Stimulated activated naive CD4-positive, alpha-beta T cell (primary cell): ENCODE measurements at places on chromosomes 4 and X.
A peak's percentile ranks its signal among the peaks of the same experiment; 100 is the strongest.

DNA sequence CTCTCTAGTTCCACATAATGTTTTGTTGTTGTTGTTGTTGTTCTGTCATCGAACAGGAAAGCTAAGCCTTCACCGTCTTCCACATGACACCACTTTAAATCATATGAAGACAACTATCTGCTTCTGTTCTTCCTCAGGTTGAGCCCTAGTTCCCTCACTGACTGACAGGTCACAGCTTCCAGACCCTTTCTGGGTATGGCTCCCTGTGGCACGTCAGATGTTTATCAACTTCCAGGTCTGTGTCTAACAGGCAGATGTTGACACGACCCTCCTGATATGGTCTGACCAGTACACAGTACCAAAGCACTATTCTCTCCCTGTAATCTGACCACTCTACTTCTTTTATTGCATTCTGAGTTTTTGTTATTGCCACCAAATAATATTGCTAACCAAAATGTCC, 51.4 kb downstream of the PRDM5 start:
- DNase-seq = no peak

GRCh38 chr4:73608689-73609594, 11.3 kb downstream of the RASSF6 start:
- no peak for DNase-seq

DNA sequence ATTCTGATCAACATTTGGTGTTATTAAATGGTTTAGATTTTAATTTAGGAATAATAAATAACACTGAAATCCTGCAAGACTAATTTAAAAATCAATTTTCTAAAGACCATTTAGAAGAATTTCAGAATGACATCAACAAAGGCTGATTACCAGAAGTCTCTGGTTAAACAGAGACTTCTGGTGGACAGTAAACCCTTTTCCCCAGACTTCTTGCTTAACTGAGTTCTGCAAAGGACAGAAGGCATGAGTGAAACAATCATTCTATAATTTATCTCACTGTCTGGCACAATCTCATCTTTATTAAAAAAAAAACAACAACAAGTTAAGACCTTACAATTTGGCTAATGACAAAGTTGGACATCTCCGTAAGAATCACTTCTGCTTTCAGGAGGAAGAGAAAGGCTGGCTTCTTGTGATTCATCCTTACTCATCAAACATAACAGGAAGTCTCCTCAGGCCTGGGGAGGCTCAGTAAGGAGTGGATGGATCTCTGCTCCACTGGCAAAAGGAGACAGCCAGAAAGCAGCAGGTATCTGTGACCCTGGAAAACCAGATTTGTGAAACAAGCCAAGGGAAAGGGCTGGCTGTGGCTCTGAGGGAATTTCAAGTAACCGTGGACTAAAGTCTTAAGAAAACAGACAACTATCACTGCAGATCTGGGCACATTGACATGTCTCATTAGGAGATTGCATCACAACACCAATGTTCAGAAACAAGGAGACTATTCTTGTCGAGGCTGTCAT, 908 bp upstream of the TLR6 start:
- DNase-seq = no peak

- no peak for DNase-seq
Observed at GRCh38 chr4:32191961-32192360, 1471.8 kb downstream of the PCDH7 start.

- peak; percentile 10 for DNase-seq
Observed at GRCh38 chrX:148310426-148311165, 189.8 kb upstream of the AFF2 start.

DNA sequence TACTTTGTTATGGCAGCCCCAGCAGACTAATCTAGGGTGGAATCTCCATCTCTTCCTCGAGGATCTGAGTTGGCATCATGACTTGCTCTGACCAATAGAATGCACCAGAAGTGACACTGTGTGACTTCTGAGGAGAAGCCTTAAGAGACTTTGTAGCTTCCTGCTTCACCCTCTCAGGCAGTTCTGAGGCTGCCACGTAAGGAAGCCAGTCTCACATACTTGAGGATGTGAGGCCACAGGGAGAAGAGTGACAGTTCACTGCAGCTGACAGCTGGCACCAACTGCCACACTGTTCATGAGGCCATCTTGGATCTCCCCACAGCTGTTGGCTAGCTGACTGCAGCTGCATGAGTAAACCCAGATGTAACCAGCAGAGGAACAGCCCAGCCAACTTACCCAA, 29.3 kb upstream of the BCOR start:
- no peak for DNase-seq

DNA sequence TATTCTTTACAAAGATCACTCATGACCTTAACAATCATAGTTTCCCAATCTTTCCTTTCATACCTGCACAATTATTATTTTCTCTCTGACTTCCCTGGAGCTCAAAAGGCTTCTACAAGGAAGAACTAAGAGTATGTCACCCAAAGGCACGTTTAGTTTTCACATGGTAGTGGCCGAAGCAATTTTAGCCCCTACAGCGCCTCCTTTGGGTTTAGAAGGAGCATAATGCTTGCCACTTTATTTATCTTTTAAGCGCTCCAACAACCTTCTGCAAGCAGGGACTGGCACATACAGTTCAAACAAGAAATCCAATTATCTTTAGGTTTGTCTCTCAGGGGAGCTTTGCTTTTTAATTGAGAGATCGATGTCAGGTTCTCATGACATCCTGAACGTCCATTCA, 42.0 kb upstream of the IGSF1 start:
- no peak for DNase-seq

DNA sequence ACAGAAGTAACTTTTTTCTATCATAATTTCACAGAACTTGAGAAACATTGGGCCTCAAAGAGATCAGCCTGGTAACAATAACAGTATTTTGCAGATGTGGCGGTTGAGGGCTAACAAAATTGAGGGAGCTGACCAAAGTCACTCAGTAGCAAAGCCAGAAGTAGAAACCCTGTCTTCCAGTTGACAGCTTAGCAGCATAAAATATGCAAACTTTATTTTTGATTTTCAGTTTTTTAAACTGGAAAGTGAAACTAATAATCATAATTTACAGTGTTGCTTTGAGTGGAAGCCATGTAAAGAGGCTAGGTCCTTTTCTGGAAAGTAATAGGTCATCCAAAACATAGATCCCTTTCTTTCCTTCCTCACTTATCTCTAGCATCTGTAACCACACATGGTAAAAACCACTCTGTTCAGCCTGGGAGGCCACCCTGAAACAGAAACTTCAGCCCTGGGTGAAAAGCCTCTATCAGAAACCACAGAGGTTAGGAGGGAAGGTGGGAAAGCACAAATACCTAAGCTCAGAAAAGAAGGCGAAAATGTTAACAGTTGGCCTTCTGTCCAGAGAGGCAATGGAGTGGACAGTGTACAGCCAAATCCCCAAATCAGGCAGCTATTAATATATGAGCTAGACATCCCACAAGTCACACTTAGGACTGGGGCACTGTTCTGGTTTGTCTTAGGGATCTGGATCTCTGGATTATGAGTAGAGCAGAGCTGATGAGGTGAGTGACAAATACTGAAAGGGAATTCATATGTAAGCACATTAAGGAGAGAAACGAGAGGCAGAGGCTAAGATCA, 61.1 kb upstream of the ARSJ start:
- no peak for DNase-seq

GRCh38 chr4:172683021-172683420, 485.6 kb upstream of the GALNT7 start:
- no peak for DNase-seq

GRCh38 chr4:54626113-54626512, 31.6 kb upstream of the KIT start:
- no peak for DNase-seq

- DNase-seq = no peak
Observed at GRCh38 chr4:83626245-83626836, 90.4 kb downstream of the GPAT3 start.

GRCh38 chr4:83388313-83388676, 53.6 kb upstream of the HPSE start:
- no peak for DNase-seq

DNA sequence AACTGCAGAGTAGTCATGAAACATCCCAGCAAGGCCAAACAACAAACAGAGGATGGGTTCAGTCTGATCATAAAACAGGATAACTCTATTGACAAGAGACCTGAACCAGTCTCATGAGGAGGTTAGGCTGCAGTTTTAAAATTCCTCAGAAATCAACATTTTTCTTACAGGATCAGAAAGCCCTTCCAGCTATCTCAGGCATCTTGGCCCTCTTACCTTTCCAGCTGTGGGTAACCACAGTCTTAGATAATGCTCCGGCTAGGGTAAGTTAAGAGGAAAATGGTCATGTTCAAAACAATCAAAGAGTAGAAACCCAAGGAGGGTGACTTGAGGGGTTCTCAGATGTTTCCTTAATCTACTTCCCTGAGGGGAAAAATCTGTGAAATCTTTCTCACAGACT, 5.1 kb downstream of the CTSO start:
- no peak for DNase-seq

DNA sequence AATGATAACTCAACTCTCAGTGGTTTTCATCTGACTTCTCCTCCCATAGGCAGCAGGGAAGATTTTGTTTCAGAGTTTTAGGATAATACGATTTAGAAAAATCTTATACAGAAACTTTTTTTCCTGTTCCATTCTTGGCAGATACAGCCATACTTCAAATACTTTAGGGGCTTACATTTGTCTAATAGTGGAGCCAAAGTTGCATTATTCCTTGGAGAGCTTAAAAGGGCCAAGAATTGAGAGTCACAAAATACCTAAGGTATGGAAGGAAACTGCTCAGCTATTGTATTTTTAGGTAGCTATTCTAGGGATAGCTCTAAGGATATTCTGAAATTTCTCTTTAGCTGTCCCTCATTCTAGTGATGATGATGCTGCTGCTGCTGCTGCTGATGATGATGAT, 132.9 kb upstream of the PTCHD1 start:
- DNase-seq = no peak

DNA sequence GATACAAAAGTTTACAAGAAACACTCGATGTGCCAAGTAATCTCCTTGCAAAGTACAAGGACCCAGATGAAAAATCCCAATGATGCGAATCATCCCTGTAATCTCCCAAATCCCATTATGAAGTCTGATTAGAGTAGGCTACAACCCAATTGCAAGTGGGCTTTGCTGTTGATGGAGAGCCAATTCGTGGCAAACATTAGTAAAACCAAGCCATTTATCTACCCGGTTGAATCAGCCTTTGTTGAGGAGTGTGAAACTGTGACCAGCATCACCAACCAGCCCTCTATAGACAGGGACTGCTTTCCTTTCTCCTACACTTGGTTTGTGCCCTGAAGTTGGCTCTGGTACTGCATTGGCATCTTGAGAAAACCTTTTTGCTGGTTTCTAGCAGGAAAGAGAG, 1.2 kb upstream of the PRPS2 start:
- DNase-seq = no peak

DNA sequence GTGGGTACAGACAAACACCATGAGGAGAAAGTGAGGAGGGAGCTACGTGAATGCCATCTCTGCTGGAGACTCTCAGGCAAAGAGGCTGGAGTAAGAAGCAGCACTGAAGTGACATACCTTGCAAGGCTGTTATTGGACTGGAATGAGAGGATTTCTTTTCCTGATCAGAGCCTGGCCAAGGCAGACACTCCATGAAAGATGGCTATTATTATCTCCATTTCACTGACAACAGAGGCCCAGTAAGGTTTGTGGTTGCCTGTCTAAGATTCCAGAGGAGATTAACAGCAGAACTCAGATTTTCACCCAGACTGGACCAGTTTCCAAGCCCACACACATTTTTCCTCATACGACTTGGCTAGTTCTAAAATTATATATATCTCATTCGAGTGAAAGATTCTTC, 162.0 kb upstream of the EOLA2 start:
- DNase-seq = no peak

GRCh38 chr4:137082061-137082460, 450.2 kb downstream of the PCDH18 start:
- DNase-seq = no peak

GRCh38 chrX:149152941-149153340, 352.2 kb downstream of the IDS start:
- no peak for DNase-seq

DNA sequence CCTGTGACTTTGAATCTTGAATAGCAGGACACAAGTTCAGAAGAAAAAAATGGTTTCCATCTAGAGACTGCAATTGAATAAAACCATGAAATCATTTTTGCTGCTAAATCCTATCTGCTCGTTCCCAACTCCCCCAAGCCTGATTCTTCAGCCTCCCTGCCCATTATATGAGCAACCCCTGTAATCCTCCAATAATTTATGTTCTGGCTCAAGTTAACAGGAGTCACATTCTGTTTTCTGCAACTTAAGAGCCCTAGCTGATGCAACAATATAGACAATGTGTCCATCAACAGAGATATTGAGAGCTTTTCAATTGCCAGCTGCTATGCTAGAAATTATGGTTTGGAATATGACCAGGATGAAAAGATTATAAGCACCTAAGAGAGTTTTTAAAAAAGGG, 84.1 kb downstream of the LDB2 start:
- DNase-seq = no peak

DNA sequence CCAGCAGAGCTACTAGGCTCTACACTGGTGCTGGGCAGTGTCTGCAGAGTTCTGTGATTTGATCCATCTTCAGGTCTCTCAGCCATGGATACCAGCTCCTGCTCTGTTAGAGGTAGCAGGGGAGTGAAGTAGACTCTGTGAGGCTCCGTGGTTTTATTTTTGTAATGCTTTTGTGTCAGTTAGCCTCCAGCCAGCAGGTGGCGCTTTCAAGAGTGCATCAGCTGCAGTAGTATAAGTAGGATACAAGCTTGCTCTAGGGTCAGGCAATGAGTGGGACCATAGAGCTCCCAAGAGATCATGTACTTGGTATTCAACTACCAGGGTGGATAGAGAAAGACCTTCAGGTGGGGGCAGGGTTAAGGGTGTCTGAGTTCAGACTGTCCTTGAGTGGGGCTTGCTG, 362.5 kb upstream of the TRAM1L1 start:
- peak; percentile 1 for DNase-seq

DNA sequence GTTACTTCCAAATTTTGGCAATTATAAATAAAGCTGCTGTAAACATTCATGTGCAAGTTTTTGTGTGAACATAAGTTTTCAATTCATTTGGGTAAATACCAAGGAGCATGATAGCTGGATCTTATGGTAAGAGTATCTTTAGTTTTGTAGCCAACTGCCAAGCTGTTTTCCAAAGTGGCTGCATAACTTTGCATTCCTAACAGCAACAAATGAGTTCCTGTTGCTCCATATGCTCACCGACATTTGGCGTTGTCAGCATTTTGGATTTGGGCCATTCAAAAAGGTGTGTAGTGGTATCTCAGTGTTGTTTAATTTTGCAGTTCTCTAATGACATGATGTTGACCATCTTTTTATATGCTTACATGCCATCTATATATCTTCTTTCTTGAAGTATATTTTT, 208.5 kb downstream of the INPP4B start:
- no peak for DNase-seq

- DNase-seq = no peak
Observed at GRCh38 chrX:134246282-134246681, 9.3 kb downstream of the CCDC160 start.

- no peak for DNase-seq
Observed at GRCh38 chr4:147560625-147561024, 56.6 kb upstream of the TMEM184C start.

- DNase-seq = no peak
Observed at GRCh38 chr4:147103403-147103946, 157.8 kb upstream of the TTC29 start.

GRCh38 chr4:40185830-40186664, 10.8 kb upstream of the RHOH start:
- no peak for DNase-seq
